ENCODE measurements at places on chromosomes 6 and 20.

DNA sequence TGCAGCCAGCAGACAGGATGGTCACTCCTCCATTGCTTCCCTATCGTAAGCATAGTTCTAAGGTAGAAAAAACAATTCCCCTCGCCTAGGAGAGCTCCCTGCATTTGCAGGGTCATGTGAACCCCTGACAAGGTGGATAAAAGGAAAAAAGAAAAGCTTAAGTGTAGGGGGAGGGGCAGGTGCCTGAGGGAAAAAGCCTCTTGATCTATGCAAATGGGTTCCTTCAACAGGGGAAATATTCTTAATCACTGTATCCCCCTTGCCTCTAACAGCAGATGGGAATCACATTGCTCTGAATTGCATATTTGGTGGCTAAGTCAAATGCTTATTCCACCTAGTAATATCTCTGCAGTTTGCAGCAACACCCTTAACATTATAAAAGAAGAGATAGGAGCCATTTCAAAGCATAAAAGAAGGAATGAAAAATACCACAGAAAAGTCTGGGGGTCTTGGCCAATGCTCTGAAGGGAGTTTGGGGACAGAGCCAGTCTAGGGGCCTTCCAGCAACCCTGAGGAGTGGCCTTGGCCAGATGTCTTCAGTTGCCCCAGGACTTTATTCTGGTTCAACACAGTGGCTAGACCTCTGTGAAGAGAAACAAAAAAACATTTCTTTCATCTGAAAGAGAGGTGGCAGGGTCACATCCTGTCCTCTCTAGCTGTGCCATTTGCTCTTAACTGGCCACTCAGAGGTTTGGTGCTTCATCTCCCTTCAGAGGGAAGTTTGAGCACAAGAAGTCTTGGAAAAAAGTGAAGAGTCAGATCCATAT lies 660.4 kb upstream of the GJE1 start:
- DNase-seq = no peak

GRCh38 chr6:72636215-72636614 lies 14.4 kb downstream of the KCNQ5 start:
- DNase-seq = no peak

DNA sequence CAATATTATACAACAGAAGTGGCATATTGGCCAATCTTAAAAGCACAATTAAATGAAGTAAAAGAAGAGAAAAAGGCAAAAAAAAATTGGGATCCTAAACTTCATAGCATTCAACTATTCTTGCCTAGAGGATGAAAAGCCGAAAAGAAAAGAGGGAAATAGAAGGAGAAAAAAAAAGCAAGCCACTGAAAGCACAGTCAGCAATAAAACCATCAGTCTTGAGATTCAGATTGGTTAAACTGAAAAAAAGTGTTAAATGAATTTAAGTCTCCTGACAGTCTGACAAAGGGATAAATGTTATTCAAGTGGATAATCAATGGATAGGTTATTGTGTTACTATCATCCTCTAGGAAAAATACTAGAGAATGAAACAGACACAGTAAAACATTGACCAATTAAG lies 19.9 kb downstream of the MOXD1 start:
- no peak for DNase-seq

DNA sequence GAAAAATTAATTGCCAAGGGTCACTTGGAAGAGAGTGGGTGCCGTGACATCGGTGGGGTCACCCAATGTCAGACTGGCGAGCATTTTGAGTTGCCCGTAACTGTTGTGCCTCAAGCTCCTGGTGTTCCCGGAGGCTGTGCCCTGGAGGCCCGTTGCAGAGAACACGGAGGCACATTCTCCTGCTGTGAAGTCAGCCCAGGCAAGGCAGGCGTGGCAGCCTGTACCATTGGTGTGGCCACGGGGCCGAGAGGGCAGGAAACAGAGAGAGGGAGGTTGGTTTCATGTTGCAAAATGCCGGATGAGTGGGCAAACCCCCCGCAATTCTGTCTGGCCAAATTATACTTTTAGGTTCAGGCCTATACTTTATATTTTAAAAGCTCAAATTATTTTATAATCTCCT lies 81.2 kb downstream of the THBS2 start:
- no peak for DNase-seq

DNA sequence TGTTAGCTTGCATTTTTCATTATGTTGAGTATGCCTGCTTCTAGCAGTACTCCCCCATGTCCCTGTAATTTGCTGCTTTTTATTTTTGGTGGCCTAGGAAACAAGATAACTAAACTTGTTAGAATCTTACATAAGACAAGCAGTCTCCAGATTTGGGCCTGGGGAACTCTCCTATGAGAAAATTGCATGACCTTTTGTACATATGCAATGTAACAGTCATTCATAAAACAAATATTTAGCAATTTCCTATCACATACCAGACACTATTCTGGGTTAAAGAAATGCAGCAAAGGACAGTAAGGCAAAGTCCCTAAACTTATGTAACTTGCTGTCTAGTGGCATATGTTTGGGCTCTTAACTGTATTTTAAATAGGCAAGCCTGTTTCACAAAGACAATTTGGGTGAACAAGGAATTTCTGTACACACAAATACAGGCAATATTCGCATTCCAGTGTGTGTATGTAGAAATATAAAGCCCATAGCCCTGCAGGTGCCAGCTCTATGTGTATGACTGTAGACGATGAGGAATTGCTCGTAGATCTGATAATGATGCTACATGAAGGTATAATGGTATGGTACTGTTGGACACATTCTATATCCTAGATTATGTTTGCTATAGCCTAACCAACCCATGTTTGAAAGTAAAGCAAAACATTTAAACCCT lies 305.2 kb upstream of the CITED2 start:
- no peak for DNase-seq

DNA sequence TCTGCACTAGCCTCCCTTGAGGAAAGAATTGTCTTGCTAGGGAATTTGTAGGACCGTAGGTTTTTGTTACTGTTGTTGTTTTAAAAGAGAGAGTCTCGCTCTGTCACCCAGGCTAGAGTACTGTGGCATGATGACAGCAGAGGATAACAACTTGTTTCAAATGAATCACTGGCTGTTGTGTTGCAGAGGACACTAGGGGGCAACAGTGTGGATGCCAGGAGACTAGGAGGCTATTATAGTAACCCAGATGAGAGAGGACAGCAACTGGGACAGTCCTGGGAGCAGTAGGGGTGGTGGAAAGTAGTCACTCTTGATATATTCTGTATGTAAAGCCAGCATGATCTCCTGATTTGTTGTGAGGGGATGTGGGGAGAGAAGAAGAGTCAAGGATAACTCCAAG lies 41.8 kb upstream of the LAMA4 start:
- DNase-seq = peak; percentile 43

- no peak for DNase-seq
These were observed 377.7 kb downstream of the PLCB1 start for GRCh38 chr20:8509809-8510208.

DNA sequence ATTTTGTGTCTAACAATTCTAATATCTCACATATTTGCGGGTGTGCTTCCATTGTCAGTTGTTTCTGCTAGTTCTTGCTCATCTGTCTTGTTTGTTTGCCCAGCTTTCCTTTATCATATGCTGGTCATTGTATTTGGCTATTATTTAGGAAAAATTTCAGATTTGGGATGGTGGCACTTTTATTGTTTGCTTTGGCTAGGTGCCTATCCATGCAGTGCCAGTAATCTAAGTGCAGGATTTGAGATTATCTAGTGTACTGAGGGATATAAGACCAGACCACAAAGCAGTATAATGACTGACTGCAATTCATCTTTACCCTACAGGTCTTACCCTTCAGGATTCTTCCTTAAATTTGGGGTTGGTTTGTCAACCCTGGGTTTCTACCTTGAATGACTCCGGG lies 63.9 kb downstream of the NINL start:
- DNase-seq = no peak

DNA sequence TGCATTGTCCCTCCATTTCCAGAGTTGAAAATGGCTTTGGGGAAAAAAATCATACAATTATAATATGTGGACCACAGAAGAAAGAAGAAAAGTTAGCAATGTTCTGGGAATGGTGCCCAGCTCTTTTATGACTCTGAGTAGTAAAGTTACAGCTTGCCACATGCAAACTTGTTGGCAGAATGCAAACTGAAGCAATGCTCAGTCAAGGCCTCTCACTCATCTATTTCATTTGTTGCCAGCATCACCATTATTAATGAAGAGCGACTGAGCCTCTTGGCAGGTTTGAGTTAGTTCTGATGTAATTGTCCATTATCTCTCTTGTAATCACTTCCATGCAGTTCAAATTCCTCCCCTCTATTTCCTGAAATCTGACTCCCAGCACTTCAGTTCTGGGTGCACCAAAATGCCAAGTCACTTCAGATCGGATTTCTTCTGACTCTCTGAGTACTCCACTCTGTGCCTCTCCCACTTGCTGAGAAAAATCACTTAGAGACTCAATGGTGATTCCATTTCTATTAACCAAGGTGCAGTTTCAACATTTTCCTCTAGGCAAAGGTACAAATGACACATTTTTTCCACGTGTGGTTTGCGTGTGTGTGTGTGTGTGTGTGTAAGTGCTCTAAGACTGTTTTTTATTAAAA lies 154.4 kb upstream of the STMND1 start:
- no peak for DNase-seq

DNA sequence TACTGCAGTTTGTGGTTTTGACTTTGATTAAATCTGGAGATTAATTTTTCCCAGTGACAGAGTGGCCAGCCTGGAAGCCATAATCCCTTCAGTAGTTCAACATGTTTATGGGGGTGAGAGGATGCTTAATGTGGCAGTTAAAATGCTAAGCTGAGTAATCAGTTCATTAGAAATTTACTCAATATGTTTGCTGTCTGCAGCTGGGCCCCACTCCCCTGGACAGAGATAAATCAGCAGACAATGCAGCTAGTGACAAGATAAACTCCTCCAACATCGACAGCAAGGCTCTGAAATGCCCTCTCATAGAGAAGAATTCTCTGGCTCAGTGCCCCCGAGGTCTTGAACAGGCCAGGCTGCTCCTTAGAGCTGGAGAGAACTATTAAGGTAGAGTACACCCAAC lies 101.9 kb downstream of the LRFN2 start:
- no peak for DNase-seq

DNA sequence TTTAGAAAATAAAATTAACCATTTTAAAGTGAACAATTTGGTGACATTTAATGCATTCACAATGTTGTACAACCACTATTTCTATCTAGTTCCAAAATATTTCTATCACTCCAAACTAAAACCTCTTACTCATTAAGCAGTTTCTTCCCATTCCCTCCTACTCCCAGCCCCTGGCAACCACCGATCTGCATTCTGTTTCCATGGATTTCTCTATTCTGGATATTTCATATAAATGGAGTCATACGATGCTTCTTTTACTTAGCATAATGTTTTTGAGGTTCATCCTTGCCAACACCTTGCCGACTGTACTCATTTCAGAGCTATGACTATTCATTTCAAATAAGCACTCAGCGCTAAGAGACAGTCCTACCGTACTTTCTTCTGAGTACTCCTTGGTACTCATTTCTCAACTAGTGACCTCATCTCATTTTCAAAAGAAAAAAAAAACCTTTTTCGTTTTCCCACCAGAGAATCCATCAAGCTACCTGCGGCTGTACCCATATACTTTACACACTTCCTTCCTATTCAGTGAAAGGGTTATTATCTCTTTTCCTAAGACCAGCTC lies 259.2 kb downstream of the UTRN start:
- no peak for DNase-seq

GRCh38 chr6:169802790-169803189 lies 51.4 kb downstream of the ERMARD start:
- no peak for DNase-seq

- no peak for DNase-seq
These were observed 56.9 kb downstream of the BMP2 start for GRCh38 chr20:6824401-6824800.

DNA sequence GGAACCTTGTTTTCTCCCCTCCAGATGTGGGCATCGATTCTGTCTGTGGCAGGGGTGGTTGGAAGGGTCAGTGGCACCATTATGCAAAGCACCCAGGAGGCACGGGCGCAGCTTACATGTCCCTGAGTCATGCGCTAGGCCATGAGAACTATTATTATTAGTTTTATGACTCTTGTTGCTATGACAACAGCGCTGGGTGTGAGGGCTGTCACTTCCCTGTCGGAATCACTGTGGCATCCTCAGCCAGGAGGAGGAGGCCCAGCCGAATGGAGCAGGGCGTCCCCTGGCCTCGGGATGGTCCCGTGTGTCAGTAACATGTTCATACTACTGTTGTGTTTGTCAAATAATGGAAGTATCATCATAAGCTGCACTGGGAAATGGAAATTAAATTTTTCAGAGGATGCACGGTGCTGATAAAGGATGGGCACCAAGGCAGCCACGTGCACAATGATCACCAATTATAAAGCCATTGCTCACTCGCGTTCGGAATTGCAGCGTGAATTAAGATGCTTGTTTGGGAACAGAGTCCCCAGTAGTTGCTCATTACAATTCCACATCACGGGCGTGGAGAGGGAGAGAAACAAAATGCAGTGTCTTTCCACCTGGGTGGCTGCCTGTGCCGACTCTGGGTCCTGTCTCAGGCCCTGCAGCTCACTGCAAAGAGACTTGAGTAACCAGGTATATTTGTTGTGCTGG lies 247.9 kb downstream of the CDH4 start:
- DNase-seq = no peak

GRCh38 chr20:42259389-42259788 lies 641.2 kb upstream of the CHD6 start:
- DNase-seq = no peak

DNA sequence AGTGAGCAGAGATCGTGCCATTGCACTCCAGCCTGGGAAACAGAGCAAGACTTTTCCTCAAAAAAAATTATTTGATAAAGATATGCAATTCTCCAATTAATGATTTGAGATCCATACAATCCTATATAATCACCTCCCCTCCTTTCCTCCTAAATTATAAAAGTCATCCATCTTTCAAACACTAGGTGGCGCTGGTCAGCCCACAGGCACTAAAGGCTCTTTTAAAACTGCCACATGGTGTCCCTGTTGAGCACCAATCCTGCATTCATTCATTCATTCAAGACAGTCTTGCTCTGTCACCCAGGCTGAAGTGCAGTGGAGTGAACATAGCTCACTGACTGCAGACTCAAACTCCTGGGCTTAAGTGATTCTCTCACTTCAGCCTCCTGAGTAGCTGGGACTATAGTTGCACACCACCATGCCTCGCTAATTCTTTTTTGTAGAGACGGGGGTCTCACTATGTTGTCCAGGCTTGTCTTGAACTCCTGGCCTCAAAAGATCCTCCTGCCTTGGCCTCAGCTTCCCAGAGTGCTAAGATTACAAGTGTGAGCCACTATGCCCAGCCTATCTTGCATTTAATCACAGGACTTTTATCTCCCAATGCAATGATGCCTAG lies 58.7 kb upstream of the SLC2A12 start:
- peak; percentile 76 for DNase-seq

DNA sequence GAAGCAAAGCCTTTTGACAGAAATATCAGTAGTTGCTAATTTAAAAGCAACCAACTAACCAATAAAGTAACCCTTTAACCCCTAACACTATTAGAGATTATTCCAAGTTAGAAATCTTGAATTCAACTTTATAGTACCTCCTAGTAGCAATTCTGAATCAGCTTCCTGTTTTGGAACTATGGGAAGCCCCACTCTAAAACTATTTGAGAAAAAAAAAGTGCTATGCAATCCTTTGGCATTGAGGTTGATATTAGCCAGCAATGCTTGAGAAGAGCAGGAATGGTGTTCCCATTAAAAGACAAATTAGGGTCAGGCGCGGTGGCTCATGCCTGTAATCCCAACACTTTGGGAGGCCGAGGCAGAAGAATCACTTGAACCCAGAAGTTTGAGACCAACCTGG lies 306.2 kb upstream of the ZFP64 start:
- no peak for DNase-seq

Data from ACHN (cell line).